A673 (cell line): ENCODE measurements at places on chromosomes 3 and 15. TPM values are rescaled to one million over a fixed set of nuclear protein-coding genes. Genes with fewer than 3 reads are reported as not detected.

The STRA6 gene
- 0.84 and 1.5 TPM in 2 replicates for total RNA-seq

The MUSTN1 gene
- total RNA-seq: 1.5 TPM in 1 of 2 replicates, not detected in the other

The DPPA2 gene
- total RNA-seq: not detected in 2 replicates

The PLSCR1 gene
- total RNA-seq: 45.6 and 49.3 TPM in 2 replicates

The NME9 gene
- not detected in 2 replicates for total RNA-seq

The GRAMD1C gene
- total RNA-seq: 3.1 and 4.5 TPM in 2 replicates

The NPAP1 gene
- total RNA-seq: not detected in 2 replicates

The NR2E3 gene
- total RNA-seq: not detected in 2 replicates
